Stomach (tissue), 19 donors: ENCODE measurements at places on chromosomes 2 and 18. TPM values are rescaled to one million over a fixed set of nuclear protein-coding genes. Genes with fewer than 3 reads are reported as not detected.

GRCh38 chr2:31271851-31272267 lies 37.9 kb downstream of the EHD3 start:
- no peaks in the 10 kb centered on the region for H3K4me1 ChIP-seq
- no peak for DNase-seq
- no peaks in the 10 kb centered on the region for H3K27me3 ChIP-seq
- H3K4me3 ChIP-seq, result no peak overlapping the region

MAPRE3 gene
- 19.6 TPM for total RNA-seq

CTIF gene
- 65.2 TPM for total RNA-seq

DSG1 gene
- 1.8 TPM for total RNA-seq

- H3K27me3 ChIP-seq, result no peaks in the 10 kb centered on the region
- no peaks in the 10 kb centered on the region for H3K4me1 ChIP-seq
- H3K36me3 ChIP-seq, result no peaks in the 10 kb centered on the region
- no peak overlapping the region for H3K4me3 ChIP-seq
Measured at GRCh38 chr18:73756256-73757091, 391.2 kb downstream of the FBXO15 start.

RGPD3 gene
- 0.55 TPM for total RNA-seq
